CD8-positive, alpha-beta T cell (primary cell): ENCODE measurements at places on chromosomes 3 and 15. TPM values are rescaled to one million over a fixed set of nuclear protein-coding genes. Genes with fewer than 3 reads are reported as not detected.

CLDN11 gene
- total RNA-seq = not detected

ZBTB11 gene
- 69.6 TPM for total RNA-seq

DNA sequence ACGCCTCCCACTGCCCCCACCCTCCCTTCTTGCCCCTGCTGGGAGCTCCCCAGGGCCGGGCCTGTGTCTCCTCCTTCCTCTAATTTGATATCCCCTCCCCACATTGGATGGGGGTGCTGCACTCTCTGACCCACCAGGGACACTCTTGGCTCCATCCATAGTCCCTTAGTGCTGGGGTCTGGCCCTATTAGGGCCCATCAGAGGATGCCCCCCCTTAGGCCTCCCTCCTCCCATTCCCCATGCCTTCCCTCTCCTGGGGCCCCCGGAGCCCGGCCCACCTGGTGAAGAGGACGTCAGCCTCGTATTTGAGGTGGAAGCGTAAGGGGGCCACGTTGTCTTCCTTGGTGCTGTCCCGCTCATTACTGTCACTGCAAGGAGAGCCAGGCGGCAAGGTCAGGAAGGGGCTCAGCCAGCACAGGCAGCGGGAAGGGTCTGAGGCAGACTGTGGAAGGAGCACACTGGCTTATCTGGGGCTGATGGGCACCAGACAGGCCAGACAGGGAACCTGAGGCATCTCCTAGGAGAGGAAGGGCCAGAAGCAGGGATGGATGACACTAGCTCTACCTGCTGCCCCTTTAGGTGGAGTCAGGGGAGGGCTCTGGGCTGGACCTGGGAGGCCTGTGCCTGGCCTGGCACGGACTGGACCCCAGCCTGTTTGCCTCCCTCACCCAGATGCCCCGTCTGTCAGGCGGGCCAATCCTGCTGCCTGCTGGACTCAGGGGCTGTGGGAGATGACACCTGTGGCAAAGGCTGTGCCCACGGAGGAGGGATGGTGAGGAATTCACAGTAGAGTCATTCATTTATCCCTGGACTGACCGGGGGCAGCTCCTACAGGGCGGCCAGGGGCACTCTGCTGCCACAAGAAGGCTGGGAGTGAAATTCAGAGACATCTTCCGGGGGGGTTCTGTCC lies 36.2 kb downstream of the FEM1B start:
- DNase-seq = no peak

DNA sequence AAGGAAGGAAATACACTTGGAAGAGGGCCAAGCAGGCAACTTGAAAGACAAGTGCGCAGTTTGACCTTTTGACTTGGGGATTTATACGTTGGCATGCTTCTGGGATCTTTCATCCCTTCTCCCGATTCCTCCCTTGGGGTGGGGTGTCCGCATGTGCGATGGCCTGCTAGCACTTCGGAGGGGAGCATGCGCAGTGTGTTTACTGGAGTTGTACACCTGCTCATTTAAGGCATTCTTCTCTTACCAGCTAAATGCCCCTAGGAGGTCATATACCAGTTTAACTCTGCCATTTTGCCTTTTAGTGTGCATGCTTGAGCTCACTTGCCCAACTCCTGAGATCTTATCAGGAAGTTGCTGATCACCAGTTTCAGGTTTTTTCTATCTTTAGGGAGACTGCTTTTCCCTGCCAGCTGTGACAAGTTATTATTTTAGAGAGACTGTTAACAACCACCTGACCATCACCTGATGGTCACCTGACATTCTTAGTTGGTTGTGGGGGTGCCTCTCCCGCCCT lies 63.5 kb downstream of the BFSP2 start:
- DNase-seq = no peak

DNA sequence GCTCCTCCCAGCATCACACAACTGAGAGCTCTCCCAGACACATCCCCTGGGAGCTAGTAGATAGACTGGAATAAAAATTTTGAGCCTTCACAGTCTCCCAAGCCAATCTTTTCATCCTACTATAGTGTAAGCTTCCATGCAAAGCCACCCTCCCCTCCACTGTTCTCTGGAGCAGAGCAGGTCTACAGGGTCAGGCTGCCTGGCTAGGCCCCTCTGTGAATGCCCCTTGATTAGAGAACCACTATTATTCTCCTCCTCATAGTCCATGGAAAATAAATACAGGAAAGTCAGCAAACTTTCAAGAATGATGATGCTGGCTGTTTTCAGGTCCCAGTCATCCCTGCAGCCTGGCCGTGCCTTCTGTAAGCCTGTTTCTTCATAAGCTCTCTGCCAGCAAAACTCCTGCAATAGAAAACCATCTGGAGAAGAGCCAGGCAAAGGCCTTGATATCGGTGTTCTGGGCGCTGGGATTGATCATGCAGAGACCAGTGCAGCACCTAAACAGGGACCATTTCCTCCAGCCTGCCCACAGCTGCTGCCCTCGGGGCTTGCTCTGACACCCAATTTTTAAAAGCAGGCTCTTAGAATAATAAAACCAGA lies 51.7 kb downstream of the CRYGS start:
- no peak for DNase-seq

- DNase-seq = no peak
Observed at GRCh38 chr15:41215708-41216107, 14.8 kb downstream of the EXD1 start.

- DNase-seq = no peak
Observed at GRCh38 chr15:70362886-70363285, 265.2 kb upstream of the TLE3 start.

GRCh38 chr3:172066880-172067796 lies 27.8 kb downstream of the FNDC3B start:
- DNase-seq = no peak

- DNase-seq = no peak
Observed at GRCh38 chr3:115670911-115671310, 47.6 kb downstream of the GAP43 start.

DNA sequence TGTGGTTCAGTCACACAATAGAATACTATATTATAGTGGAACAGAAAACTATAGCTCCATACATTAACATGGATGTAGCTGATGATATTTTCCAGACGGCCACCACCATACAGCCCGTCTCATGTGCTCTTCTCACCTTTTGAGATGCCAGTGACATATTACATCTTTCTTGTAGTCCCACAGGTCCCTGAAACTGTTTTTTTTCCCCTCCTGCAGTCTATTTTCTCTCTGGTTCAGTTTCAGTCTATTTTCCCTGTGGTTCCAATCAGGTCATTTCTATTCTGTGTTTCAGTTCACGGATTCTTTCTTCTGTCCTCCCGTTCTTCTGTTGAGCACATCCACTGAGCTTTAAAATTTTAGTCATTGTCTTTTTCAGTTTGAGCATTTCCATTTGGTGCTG lies 72.2 kb downstream of the PPCDC start:
- no peak for DNase-seq

DNA sequence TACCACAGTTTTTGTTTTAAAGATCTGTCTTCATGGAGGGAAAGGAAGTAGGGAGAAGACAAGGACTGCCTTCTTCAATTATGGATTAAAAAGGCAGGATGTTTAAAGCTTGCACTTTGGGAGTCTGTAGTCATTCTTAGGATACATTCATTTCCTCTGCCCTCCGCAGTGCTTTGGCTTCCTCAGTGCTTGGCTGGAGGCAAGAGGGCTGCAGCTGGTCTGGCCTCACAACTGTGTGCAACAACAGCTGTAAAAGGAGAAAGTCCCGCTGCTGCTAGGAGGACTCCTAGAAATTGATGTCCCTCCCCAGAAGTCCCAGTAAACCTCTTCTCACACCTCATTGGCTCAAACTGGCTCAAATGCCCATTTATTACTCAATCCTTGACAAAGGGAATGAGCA lies 54.4 kb upstream of the PPP2R3A start:
- no peak for DNase-seq

GRCh38 chr3:95586754-95587153 lies 1227.6 kb upstream of the EPHA6 start:
- DNase-seq = no peak

GRCh38 chr3:180420804-180421203 lies 181.2 kb upstream of the TTC14 start:
- no peak for DNase-seq

DNA sequence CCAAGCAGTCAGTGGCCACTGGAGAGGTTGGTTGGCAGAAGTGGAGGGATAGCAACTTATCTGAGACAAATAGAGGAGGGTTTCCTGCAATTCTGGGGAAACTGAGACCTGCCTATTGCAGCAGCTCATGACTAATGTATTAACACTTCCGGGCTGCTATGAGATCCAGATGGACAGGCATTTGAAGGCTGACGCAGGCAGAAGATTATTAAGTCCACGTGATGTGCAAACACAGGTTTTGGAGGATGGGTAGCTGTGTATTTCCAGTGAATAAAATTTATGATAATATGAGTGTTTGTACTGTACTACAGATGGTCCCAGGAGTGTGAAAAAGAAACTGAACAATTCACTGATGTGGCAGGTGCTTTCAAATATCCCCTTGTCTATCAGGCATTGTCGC lies 28.5 kb upstream of the CFAP161 start:
- no peak for DNase-seq

- DNase-seq = no peak
Observed at GRCh38 chr3:129323651-129324294, 45.1 kb downstream of the HMCES start.

ZNF502 gene
- 6.3 TPM for total RNA-seq

- DNase-seq = no peak
Observed at GRCh38 chr15:58716027-58716426, 33.5 kb downstream of the ADAM10 start.

CHRNB4 gene
- not detected for total RNA-seq

- DNase-seq = no peak
Observed at GRCh38 chr3:35594739-35595138, 44.6 kb upstream of the ARPP21 start.

- peak; percentile 40 for DNase-seq
Observed at GRCh38 chr3:113626503-113627371, 69.7 kb downstream of the USF3 start.
